ENCODE measurements at places on chromosomes 5 and 9. TPM values are rescaled to one million over a fixed set of nuclear protein-coding genes. Genes with fewer than 3 reads are reported as not detected.

MARCHF11 gene
- polyA plus RNA-seq: 6.4 TPM

RIMOC1 gene
- polyA plus RNA-seq: 13.4 TPM

PHF24 gene
- polyA plus RNA-seq: 0.95 TPM

PCDHGC4 gene
- polyA plus RNA-seq: 2.9 TPM

POMT1 gene
- 37.4 TPM for polyA plus RNA-seq

PLAC8L1 gene
- polyA plus RNA-seq: 1.1 TPM

TAF7 gene
- polyA plus RNA-seq: 215 TPM

POU5F2 gene
- polyA plus RNA-seq: 0.64 TPM

TMEM250 gene
- polyA plus RNA-seq: 27.0 TPM

MATR3 gene
- polyA plus RNA-seq: 399 TPM
